ENCODE measurements at places on chromosomes 3 and 15. TPM values are rescaled to one million over a fixed set of nuclear protein-coding genes. Genes with fewer than 3 reads are reported as not detected.

NSUN3 gene
- total RNA-seq, result 10.6 TPM

ATR gene
- 27.2 TPM for total RNA-seq

- H3K4me1 ChIP-seq, result peaks cover 15% of the 10 kb centered on the region
- no peak overlapping the region for H3K27ac ChIP-seq
- H3K4me3 ChIP-seq, result no peak overlapping the region
- no peaks in the 10 kb centered on the region for H3K36me3 ChIP-seq
- H3K27me3 ChIP-seq, result no peaks in the 10 kb centered on the region
Observed at GRCh38 chr3:15307580-15307979, 24.8 kb downstream of the SH3BP5 start.

DNA sequence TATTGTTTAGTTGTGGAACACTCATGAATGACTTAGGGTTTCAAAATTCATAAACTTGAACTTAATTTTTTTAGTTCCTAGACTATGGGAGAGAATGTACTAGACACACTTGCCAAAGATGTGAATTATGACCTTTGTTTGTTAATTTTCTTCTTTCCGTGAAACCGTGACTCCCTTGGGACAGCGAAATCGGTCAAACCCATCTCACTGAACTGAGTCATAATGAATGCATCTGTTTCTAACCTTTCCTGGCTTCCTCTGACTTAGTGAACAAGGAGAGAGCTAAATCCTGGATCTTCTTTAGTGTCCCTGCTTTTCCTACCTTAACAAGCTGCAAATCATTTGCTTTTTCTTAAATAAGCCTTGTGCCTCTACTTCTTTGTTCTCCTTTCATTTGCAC is 85.5 kb downstream of the LARS2 start:
- no peak overlapping the region for H3K4me3 ChIP-seq
- DNase-seq, result peak; percentile 65
- H3K27me3 ChIP-seq, result no peaks in the 10 kb centered on the region
- H3K27ac ChIP-seq, result no peak overlapping the region
- H3K4me1 ChIP-seq, result peaks cover under 1% of the 10 kb centered on the region

DNA sequence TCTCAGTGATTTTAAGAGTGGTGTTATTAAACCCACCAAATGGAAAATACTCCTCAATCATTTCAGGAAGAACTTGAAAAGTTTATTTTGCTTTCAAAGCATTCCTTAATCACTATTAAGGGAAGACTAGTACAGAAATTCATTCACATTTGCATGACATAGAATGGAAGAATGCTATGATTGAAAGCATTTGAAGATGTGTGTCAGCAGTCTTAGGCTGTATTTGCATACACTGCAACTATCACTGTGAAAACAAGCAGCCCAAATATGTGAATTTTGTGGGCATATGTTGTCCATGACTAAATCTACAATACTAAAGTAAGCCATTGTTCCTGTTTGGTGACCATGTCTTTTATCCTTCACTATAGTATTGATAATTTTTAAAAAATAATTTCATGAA is 95.8 kb downstream of the CNTN3 start:
- peaks cover under 1% of the 10 kb centered on the region for H3K4me1 ChIP-seq
- no peak for DNase-seq
- H3K27ac ChIP-seq, result no peak overlapping the region
- no peak overlapping the region for H3K4me3 ChIP-seq
- H3K27me3 ChIP-seq, result no peaks in the 10 kb centered on the region

Data from MCF 10A (cell line).